ENCODE measurements at places on chromosomes 13 and 19.

DNA sequence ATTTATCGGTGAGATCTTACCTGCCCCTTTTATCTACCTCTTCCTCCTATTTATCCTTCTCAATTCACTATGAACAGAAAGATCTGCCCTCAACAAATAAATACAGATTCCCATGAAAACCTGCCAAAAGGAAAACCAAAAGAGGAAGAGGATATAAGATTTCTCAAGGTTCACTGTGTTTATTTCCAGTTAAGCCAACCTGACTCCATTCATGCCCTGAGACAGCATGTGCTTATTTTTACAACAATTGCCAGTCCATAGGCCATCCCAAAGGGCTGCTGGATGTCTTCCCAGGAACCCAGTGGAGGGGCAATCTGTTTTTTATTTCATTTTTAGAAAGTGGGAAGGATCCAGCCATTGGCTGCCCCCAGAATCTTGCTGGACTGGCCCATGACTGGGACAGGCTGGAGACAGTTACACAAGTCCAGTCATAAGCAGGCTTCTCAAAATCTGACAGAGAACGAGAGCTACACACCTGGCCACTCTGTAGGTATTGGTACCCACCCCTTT, 209.1 kb downstream of the IRS2 start:
- no peak for DNase-seq

GRCh38 chr13:93771782-93772181, 545.2 kb downstream of the GPC6 start:
- no peak for DNase-seq

GRCh38 chr13:93118081-93118615, 108.5 kb upstream of the GPC6 start:
- no peak for DNase-seq

DNA sequence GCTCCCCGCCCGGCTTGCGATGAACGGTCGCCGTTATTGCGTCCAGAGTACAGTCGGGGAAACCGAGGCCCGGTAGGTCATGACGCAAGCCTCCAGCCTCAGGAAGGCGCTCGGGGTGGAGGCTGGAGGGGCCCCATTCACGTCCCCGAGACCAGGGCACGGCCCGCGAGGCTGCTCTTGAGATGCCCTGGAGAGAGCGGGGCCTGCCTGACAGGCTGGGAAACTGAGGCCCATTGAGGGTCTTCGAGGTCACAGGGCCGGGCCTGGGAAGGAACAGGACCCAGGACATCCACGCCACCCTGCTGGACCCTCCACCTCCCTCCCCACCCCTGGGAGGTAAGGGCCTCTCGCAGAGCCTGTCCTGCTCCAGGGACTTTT, 367 bp downstream of the NDUFS7 start:
- no peak for DNase-seq

GRCh38 chr19:58514564-58515022, 2.8 kb upstream of the SLC27A5 start:
- no peak for DNase-seq

GRCh38 chr13:112102243-112102642, 35.3 kb downstream of the SOX1 start:
- no peak for DNase-seq

DNA sequence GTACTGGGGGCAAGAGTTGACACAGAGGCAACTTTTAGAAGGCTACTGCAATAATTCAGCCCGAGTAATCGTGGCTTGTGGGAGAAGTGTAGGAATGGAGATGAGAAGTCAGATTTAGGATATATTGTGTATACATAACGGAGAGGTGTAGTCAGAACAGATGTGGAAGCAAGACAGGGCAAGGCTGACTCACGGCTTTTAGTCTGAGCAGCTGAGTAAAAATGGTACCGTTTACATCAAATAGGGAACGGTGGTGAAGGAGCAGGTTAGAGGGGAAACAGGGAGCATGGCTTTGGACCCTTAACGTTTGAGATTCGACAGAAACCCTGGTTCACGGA, 796 bp upstream of the LSM14A start:
- DNase-seq: no peak

GRCh38 chr13:108964606-108965005, 335.2 kb downstream of the MYO16 start:
- no peak for DNase-seq

DNA sequence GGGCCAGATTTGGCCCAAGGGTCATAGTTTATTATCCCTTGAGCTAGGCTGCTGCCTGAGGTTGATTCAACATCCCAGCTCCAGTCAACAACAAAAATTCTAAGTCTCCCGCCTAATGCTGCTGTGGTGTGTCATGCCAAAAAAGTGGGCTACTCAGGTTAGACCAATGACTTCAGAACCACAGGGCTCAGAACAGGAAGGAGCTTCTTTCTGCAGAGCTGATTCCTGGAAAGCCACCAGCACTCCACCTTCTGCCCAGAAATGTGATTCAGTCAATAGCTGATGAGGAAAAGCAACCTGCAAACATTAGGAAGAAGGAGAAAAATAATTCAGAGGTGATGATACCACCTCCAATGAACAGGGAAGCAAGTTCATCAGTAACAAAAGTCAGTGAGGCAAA, 56.1 kb upstream of the SERPINE3 start:
- DNase-seq: no peak

- DNase-seq: no peak
These were observed 5.0 kb downstream of the FBN3 start for GRCh38 chr19:8144273-8144995.

DNA sequence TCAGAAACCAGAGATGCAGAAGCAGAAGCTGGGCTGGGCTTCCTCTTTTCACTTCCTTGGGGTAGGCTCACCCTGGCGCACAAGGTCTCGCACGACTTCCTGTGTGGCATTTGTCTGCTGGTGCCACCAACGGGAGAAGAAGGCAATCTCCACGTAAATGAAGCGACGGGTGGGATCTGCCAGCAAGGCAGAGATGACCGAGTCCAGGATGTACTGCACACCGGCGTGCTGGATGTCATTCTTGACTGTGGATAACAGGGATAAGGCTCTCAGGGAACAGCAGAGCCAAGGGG, 1.3 kb downstream of the MAN2B1 start:
- peak; percentile 63 for DNase-seq

DNA sequence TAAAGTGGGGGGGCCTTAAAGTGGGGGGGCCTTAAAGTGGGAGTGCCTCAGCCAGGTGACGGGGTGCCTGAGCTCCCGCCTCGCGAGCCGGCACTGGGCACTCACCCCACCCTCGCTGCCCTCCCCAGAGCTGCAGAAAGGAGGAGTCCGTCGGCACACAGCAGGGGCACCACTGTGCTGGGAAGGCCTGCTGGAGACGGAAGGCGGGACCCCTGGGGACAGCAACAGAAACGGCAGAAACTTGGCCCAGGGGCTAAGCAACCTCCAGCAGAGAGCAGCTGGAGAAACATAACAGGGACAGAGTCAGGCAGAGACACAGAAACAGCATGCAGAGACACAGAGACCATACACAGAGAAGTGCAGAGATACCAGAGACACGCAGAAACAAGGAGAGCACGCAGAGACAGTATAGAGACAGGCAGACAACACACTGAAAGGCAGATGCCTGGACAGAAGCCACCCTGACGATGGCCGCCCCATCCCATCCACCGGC, 7.9 kb downstream of the CFD start:
- no peak for DNase-seq

DNA sequence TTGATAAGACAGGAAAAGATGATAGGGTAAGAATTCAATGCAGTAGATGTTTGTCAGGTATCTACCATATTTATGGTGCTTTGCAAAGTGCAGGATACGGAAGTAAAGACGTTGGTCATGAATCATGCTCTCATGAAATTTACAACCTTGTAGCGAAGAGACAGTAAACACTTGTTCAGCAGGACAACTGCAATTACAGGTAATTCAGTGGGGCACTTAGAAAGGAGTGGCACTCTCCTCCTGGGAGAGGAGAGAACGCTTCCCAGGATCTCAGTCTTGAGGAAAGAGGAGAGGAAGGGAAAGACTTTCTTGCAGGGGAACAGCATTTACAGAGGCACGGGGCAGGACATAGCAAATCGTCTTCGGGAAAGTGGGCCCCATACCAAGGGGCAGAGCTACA, 46.4 kb downstream of the SOX1 start:
- DNase-seq: no peak

GRCh38 chr13:100480676-100481075, 107.9 kb downstream of the GGACT start:
- no peak for DNase-seq

GRCh38 chr19:23249911-23250649, at the start of gene ZNF724:
Gene ZNF724 (minus strand): TSS chr19:23250394. CDS start chr19:23250242, 152 bp downstream.
- DNase-seq: peak; percentile 93

DNA sequence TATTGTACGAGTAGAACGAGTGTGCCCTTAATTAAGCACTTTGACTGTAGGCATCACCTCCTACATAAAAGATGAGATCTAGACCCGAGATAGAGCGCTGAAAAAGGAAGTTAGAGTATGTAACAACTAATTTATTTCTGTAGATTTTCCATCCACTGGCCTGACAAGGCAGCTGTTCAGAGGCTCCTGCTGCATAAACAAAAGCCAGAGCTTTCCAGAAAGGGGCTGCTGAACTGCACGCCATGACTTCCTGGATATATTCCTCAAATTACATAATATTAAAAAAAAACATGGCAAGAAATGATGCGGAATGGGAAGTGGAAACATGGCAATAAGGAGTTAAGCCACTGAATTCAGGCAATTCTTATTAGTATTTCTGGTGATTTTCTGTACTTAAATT, 89.7 kb downstream of the AKAP11 start:
- DNase-seq: no peak

GRCh38 chr19:7832009-7832408, 2.0 kb downstream of the EVI5L start:
- no peak for DNase-seq

DNA sequence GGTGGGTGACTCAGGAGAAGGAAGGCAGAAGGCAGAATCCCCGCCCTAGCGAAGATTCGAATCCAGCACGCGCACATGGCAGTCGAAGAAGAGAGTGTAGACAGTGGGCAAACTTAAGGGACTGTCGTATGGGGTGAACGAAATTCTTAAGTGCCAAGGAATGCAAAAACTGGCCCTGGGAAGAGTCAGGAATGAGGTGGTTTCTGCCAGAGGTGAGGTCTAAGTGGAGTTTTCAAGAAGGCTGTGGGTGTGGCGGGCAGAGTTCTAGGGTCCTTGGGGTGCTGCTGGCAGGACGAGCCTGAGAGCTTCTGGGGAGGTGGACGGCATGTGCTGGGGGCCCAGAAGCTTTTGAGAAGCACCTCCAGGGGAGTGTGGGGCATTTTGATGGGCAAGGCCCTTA, 63.9 kb upstream of the RNF113B start:
- DNase-seq: no peak

GRCh38 chr19:30909216-30909615, 440.0 kb downstream of the TSHZ3 start:
- no peak for DNase-seq

DNA sequence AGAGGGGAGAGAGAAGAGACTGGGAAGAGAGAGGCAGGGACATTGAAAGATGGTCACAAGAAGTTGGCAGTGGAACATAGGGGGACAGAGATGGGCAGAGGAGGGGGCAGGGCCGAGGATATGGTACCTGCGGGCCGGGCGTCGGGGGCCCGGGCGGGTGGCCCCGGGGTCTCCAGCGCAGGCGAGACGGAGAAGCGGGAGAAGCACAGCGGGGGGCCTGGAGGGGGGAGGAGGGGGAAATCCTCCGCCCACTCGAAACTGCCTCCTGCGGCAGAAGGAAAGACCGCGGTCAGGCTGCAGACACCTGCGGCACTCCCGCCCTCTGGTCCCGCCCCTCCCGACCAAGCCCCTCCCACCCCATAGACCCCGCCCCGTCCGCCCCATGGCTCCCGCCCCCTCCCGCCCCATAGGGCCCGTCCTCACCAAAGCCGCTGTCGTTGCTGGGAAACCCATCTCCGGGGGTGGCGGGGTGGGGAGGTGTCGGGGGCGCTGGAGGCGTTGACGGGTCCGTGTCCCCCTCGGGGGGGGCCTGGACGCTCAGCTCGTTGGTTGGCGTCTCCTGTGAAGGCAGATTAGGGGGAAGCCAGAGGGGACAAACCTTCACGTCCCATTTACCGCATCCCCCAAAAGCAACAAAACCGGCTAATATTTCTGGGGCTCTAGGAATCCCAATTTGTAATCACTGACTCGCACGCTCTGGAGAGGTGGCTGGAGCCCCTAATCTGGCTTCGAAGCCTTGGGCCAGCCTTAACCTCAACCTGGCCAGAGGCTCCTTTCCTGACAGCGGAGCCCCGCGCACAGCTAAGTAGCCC, 20.4 kb downstream of the LMTK3 start:
- DNase-seq: peak; percentile 48

GRCh38 chr13:39729156-39729555, 73.7 kb downstream of the COG6 start:
- DNase-seq: no peak

DNA sequence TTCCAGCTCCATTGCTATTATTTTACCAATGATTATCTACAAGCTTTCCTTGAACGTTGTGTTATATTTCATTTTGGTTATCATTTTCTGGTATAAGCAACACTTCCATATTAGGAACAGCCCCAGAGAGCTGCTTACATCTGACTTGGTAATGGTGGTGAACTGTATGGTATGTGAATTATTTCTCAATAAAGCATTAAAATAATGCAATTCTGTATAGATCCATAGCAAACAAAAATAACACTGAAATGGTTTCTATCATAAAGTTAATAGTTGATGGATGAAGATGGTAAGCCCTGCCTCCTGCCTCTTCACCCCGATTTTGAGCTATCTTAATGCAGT, 27.5 kb downstream of the GGACT start:
- DNase-seq: no peak

DNA sequence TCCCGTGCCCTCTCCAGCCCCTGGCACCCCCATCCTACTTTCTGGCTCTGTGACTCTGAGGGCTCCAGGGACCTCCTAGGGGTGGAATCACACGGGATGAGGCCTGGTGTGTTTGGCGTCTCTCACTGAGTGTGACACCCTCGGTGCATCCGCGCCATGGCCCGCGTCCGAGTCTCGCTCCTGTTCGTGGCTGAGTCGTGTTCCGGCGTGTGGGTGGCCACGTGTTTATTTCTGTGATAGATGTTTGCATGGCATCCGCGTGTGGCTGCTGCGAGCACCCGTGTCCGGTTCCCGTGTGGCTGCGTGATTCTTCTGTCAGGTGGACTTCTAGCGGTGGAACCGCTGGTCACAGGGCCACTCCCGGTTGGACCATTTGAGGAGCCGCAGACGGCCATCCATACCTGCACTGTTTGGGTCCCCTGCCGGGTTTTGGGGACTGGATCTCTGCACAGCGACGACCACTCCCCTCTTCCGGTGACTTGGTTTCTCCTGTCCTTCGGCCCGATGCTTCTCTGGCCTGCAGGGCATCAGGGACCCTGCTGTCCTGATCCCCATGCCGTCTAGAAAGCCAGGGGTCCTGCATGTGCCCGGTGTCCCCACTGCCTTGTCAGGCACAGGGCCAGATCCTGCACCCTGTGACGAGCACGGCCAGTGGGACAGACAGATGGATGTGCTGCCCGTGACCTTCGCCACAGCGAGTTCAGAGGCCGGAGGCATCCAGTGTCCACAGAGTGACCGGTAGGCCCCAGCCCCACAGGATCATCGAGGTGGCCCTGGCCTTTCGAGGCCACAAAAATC, 8.5 kb downstream of the CSNK1G2 start:
- DNase-seq: no peak

- no peak for DNase-seq
These were observed 33.1 kb downstream of the DHRS12 start for GRCh38 chr13:51770681-51771417.

- DNase-seq: no peak
These were observed 256.0 kb downstream of the UQCRFS1 start for GRCh38 chr19:28956961-28957360.

- DNase-seq: no peak
These were observed 9.4 kb downstream of the IFNL2 start for GRCh38 chr19:39277598-39277997.

- DNase-seq: peak; percentile 25
These were observed 1.9 kb downstream of the FKBP8 start for GRCh38 chr19:18541258-18541991.
